ENCODE measurements at places on chromosomes 1 and 21.

- DNase-seq, result no peak
Observed at GRCh38 chr1:209619696-209620486, 32.3 kb downstream of the LAMB3 start.

GRCh38 chr1:214021321-214021720, 33.5 kb downstream of the PROX1 start:
- DNase-seq, result no peak

DNA sequence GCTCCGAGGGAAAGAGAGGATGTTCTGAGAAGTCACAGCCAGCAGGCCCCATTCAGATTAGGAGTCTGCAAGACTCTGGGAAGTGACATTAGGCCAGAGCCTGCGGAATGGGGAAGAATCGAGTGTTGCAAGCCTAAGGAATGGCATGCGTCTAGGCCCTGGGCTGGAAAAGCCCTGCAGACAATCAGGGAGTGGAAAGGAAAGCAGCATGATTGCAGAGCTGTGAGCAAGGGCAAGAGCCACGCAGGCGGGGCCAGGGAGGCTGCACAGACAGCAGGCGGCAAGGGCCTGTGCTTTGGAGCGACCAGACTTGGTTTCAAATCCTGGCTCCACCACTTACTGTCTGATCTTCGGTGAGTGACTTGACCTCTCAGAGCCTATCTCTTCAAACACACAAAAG, 118.2 kb downstream of the RRAGC start:
- no peak for DNase-seq

GRCh38 chr1:27884006-27884954, 11.9 kb downstream of the THEMIS2 start:
- DNase-seq, result no peak

GRCh38 chr1:213014642-213015041, 1.0 kb downstream of the ANGEL2 start:
- no peak for DNase-seq

- no peak for DNase-seq
Observed at GRCh38 chr1:11211925-11212587, 22.9 kb downstream of the ANGPTL7 start.

DNA sequence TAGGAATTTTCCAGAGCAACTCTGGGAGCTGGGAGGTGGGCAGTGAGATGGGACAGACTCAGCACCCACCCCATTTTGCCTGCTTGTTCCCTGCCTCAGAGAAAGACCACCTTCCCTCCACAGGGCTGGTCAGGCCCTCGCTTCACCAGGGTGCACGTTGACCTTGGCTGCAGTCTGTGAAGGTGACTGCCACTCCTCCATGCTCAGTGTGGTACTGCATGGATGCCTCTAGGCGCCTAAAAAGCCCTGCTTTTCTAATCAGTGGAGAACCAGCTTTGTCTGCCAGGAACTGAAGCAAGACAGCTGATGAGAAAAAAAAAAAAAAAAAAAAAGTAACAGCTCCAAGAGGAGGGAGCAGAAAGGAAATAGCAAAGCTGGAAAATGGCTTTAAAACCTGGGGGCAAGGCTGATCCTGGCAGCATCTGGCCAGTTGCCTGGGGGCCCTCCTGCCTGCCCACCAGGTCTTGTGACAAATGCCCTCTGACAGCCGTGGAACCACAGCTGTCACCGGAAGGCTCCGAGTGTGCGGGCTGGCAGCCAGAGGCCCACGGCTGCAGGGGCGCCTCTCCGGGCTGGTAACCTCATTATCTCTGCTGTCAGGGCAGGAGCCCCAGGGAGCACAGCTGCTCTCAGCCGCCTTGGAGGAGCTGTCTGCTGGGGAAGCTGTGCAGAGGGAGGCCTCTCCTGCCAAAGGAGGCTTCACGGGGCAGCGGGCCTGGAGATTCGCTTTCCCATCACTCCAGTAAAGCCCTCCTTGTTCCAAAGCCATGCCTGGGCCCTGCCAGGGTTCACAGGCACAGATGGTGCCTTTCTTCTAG, 13.7 kb downstream of the KIAA1614 start:
- DNase-seq, result no peak

DNA sequence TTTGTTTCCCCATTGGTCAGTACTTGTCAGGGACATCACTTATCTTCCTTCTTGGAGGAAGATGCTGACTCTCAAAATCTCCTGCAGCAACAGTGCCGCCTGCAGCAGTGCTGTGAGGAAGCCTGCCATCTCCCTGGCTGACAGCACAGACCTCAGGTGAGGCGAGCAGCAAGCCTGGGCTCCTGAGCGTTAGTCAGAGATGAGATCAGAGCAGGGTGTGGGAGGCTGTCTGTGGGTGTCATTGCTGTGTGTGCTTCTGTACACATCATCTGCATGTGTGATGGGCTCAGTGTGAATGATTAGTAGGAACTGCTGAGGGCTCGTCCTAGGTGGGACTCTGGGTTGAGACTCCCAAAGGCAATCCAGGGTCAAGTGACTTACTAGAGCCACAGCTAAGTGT, 6.1 kb downstream of the STRIP1 start:
- DNase-seq, result no peak

DNA sequence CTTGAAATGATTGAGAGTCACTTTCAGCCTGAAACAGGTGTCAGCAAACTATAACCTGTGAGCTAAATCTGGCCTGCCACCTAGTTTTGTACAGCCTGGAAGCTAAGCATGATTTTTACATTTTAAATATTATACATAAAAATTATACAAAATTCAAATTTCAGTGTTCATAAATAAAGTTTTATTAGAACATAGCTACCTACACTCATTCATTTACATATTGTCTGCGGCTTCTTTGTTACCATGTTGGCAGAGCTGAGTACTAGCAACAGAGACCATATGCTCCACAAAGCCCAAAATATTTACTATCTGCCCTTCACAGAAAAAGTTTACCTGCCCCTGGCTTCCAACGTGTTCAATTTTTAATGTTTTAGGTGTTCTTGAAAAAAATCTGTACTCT, 8.0 kb upstream of the C1orf162 start:
- DNase-seq, result no peak

DNA sequence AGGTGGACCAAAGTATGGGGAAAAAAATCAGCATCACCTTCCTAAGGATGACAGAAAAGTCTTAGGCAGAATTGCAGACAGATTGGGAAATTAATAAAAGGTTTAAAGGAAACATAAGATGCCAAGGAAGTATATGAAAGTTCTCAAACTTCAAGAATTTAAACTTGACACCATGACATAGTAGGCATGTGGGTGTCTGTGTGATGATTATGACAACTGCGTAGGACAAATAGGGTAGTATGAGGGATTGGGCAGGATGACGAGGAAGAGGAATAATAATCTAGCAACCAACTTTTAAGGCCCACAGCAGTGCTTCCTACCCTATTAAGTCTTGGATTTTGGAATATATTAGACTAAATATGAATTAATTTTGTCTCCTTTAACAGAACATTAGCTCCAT, 52.4 kb downstream of the HNRNPR start:
- no peak for DNase-seq

DNA sequence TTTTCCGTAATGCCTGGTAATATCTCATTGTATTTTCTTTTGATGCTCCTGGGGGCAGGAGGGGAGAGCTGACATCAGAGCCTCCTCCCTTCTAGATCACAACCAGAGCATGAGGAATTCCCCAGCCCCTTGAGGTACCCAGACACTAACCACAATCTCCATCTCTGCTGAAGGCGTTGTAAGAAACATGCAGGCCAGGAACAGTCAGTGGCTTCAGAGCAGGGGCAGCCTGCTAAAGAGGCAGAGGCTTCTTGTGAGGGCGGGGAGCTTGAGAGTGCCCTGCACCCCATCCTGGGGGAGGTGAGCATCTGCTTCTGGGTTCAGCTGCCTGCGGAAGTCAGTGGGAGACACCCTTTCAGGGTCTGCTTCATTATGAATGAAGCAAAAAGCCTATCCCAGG, 19.0 kb downstream of the MAPKAPK2 start:
- no peak for DNase-seq

DNA sequence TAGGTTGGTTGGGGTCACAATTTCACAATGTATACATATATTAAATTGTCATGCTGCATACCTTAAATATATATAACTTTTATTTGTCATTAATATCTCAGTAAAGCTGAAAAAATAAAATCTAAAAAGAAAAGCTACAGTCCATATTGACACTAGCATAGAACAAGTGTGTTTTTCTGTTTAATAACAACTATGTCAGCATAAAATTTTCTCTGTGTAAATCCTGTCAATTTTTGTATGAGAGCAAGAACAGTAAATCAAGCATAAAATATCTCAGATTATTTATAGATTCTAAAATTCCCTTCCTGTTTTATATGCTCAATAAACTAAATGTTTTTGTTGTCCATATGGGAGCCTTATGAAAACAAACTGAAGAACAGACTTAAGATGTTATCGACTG, 739.2 kb downstream of the MRPL39 start:
- no peak for DNase-seq

DNA sequence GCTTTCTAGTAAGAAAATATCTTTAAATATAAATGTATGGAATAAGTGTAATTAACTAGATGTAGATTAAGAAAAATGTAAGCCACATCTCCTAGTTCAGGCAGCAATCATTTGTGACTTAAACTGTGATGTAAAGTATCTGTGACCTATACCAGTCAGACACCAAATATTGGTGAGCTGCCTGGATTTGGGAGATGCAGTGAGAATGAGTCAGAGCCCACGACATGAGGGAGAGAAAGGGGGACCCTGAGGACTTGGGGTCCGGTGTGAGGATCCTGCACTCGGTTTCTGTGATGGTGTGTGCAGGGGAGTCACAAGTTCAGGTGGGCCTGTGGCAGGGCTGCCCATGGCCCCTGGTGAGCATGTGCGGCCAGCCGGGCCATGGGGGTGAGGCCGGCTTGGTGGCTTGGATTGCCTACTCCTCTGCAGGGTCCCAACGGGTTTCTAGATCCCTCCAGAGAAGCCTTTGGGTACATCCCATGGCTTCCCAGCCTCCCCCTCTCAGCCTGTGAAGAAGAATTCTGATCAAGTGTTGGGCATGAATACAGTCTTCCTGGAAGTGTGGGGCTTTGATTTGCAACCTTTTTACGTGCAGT, 19.0 kb upstream of the ABCG1 start:
- DNase-seq, result no peak

- DNase-seq, result no peak
Observed at GRCh38 chr1:198649968-198650338, 11.1 kb downstream of the PTPRC start.

GRCh38 chr21:17554120-17554519, 41.3 kb downstream of the CXADR start:
- DNase-seq, result no peak

GRCh38 chr1:87400813-87401212, 72.1 kb downstream of the LMO4 start:
- no peak for DNase-seq

DNA sequence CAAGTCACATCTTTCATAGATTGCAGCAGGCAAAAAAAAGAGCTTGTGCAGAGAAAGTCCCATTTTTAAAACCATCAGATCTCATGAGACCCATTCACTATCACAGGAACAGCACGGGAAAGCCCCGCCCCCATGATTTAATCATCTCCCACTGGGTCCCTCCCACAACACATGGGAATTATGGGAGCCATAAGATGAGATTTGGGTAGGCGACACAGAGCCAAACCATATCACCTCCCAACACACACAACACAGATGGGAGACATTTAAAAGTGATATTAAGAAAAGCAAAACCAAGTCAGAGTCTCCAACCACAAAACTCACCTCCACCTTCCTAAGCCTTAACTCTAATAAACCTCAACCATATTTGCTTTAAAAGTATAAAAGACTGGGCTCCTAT, 61.5 kb upstream of the TIAM1 start:
- no peak for DNase-seq

- no peak for DNase-seq
Observed at GRCh38 chr1:244603498-244603897, 49.4 kb upstream of the DESI2 start.

- no peak for DNase-seq
Observed at GRCh38 chr1:211476200-211476849, 15.6 kb downstream of the RD3 start.

Measured in NCI-H187 treated with DMSO at 0.1 percent for 48 hours (cell line).